Activated CD4-positive, alpha-beta T cell treated with anti-CD3 and anti-CD28 coated beads for 24 hours (primary cell): ENCODE measurements at places on chromosomes 3 and 15.
A peak's percentile ranks its signal among the peaks of the same experiment; 100 is the strongest.

- DNase-seq = no peak
Measured at GRCh38 chr3:72932416-72932815, 44.6 kb downstream of the GXYLT2 start.

DNA sequence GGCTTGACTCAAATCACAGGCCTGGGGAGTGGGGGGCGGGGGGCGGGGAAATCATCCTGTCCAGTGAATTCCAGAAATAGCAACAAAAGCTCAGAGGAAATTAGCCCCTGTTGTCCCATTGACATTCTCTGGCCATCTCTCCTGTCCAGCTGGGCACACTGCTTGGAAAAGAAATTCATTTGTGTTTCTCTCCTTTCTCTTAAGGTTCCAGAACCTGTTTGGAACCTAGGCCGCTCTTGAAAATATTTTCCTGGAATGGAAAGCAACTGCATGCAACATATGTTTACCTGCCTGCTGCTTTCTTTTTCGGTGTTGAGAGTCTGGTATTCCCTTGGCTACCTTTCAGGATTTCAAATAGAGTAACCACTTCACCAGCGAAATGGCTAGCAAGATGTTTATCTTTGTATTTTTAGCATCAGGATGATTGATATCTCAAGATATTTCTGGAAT is 169.0 kb downstream of the GHSR start:
- no peak for DNase-seq

DNA sequence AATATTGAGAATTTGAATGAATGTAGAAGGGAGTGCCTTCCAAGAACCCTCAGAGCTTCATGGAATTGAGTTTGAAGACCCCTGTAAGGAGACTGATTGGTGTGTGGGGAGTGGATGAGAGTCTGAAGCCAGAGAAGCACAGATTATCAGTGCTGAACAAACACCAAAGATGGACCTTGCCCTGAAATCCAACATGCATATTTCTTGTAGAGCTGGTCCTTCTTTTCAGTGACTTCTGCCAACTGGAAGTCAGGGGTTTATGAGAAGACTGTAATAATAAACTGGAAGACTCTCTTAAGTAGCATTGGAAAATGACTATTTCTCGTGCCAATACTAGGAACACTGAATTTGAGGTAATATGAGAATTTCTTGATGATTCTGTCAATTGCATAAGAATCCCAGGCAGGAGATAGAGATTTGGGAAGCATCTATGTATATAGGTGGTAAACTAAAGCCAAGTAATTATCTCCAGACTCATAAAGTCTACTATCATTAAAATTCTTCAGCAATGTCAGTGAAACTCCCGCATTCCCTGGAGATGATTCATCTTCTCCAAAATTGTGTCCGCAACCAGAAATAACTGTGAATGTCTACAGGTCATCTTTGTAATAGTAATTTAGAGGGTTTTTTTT is 213.8 kb downstream of the IL5RA start:
- no peak for DNase-seq

DNA sequence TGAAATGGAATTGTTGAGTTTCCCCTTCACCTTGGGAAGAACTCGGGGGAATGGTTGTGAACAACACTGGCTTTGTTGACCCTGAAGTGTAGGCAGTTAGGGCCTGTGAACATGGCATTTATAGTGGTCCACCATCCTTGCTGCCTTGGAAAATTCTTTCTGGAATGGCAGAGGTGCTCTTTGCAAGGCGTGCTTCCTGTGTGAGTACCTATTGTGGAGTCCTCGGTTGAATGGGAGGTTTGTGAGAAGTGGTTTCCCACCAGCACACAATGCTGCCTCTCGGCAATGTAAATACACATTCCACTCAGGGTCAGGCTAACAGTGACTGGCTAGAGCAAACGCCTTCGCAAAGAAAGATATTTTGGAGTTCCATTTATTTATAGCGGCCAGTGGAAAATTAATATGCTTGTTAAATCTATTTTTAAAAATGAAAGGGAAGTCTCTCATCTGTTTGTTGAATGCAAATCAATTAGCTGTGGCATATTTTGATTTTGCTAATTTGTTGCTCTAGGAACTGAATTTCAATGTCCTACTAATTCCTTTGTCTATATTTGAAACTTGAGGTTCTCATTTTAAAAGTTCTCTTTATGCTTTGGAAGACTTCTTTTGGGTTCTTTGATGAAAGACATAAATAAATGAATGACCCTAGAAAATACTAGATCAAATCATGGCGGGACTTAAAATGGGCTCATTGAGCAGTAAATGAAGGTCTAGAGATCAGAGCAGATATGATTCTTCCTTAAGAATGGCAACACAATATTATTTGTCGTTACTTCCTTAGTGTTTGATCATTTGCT is 59.5 kb downstream of the FNDC3B start:
- DNase-seq = no peak

GRCh38 chr15:93420050-93420452 is 331.0 kb upstream of the RGMA start:
- DNase-seq = no peak

DNA sequence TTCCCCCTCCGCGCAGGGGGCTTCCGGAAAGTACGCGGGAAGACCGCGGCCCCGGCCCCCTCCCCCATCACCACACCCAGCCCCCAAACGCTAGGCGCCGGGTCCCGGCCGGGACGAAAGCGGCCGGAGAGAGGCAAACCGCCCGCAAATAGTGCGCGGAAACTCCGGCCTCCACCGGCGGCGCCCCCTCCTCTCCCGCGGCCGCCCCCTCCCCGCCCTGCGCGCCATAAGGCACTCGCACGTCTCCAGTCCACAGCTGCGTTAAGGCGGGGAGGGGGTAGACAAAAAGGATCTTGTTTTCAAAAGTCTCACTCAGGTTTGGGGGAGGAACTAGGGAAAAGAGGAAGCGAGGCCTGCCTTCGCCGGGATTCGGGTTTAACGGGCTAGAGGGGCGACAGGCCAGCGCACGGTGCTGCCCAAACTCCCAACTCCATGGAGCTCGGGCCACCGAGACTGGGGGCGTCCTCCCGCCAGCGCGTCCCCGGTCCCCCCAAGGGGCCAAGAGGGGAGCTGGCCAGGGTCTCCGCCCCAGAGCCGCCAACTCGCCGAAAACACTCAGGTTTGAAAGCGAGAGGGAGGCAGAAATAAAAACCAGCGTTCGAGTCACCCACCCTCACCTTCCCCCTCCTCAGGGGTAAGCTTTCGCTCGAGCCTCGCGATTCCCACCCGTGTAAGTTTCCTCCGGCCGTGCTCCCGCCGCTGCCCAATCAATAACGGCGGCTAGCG is 1.8 kb downstream of the ANP32A start:
- peak; percentile 13 for DNase-seq

GRCh38 chr15:60752973-60753720 is 274.2 kb upstream of the ICE2 start:
- no peak for DNase-seq

DNA sequence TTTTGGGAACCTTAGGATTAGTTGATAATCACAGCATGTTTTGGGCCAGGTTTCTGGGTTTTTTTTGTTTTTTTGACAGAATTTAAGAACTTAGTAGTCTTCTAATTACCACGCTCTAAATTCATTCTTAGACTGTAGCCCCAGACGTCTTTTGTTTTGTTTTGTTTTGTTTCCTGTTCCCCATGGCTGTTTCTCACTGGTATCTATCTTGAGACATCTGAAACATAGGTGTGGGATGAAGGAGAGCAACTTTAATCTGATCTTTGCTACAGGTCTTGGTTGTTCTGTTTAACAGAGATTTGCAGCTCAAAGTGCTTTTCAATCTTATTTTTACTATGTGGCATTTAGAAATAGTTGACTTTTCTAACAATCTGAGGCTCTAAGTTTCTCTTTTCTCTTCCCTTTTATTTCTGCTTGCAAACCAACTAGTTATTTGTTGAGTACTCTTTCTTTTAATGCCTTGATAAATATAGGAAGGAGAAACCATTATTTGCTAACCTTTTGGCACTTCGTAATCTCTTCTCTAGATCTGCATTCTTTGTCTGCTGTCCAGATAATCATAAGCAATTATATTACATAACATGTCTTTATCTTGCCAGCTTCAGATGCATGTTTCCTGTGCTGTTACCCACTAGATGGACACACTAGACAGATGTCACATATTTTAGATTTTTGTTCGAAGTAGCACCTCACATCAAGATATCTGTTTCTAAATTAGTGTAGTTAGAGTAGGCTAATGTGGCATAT is 40.9 kb downstream of the FBXL2 start:
- DNase-seq = no peak

DNA sequence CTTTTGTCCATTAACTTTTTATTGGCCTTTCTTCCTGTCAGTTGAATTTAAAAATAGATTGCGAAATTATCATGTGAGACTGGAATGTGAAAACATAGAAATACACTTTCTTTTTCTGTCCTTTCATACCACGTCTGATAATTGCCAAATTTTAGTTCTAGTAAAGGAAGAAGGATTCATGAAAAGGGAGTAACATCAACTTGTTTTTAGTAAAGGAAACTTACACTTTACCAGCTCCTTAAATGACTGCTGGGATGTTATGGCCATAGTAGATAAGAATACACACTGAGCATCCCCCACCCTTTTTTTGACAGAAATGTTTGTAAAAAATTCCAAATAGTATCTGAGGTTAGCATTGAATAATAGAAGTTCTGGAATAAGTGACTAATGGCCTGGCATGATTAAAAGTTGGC is 137.9 kb downstream of the NEO1 start:
- DNase-seq = no peak

GRCh38 chr15:99174567-99175395 is 69.9 kb downstream of the SYNM start:
- no peak for DNase-seq

- no peak for DNase-seq
Measured at GRCh38 chr3:197367081-197367780, 68.8 kb upstream of the DLG1 start.

- no peak for DNase-seq
Measured at GRCh38 chr3:158050461-158050860, 55.8 kb downstream of the SHOX2 start.

DNA sequence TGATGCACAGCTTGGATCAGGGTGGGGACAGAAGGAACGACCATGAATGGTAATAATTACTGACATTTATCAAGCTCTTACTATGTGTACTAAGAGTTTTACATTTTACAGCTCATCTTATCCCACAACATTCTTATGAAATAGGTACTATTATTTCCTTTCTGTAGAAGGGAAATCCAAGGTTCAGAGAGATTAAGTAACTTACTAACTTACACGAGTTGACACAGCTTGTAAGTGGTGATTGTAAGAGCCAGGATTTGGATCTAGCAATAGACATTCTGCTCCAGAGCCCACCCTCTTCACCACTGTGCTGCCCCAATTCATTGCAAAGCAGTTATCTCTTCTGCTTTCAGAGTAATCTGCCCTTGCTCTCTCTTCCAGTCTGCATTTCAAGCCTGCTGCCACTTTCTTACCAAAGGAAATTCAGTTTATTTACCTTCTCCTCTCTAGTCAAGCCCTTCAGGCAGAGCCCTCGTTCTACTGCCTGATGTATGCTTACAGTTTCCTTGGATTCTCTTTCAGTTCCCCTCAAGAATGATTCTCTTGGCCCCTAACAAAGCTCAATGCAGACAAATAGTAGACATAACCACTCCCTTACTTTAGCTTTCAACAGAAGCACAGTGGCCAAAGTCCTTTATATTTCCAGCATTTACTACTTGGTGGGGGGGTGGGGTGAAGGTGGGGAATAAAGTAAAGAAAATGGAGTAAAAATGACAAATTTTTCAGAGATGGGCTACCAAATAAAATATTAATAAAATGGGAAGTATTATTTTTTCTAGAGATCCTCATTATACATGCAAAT is 65.8 kb downstream of the ATP8B4 start:
- DNase-seq = no peak

GRCh38 chr3:157786618-157787017 is 283.4 kb upstream of the VEPH1 start:
- no peak for DNase-seq

DNA sequence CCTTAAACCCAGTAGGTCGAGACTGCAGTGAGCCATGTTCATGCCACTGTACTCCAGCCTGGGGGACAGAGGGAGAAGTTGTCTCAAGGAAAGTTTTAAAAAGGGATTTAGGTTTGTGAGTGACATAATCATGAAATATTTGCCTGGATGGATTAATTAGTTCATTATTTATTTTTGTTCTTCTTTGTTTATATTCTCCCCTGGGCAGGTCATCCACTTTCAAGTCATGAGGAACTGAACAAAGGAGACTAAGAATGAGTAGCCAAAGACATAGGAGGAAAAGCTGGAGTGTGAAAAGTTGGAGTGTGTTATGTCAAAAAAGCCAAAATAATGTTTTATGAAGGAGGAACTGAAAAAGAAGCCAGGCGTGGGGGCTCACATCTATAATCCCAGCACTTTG is 17.7 kb upstream of the PCCB start:
- DNase-seq = no peak

DNA sequence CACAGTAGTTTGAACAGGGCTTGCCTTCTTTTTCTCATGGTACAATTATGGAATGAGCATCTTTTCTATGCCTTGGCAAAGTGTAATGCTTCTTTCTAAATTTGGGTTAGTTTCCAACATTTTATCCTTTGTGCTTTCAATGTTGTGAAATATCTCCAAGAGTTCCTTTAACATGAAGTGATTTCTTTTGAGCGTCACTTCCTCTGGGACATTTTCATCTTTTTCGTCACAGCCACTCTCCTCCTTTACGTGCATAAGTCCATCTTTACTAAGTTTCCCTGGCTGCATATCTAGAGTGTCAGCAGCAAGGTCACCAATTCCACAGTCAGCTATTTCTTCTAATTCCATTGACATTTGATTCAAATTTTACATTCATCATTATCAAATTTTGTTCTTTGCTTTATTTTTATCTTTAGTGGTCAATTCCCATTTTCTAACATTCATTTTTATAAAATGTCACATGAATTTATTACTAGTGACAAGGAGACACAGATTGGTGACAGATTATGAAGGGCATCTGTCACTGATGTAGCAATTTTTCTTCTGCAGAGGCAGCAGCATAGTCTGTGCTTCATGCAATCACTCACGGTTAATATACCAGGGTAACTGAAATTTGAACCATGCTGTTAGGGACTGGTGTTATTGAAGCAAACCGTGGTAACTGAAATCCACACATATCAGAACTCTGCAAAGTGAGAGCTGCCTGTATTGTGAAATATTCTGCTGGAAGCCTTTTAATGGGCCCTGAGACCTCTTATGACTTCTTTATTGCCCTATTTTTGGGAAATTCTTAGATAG is 126.5 kb upstream of the THBS1 start:
- no peak for DNase-seq

DNA sequence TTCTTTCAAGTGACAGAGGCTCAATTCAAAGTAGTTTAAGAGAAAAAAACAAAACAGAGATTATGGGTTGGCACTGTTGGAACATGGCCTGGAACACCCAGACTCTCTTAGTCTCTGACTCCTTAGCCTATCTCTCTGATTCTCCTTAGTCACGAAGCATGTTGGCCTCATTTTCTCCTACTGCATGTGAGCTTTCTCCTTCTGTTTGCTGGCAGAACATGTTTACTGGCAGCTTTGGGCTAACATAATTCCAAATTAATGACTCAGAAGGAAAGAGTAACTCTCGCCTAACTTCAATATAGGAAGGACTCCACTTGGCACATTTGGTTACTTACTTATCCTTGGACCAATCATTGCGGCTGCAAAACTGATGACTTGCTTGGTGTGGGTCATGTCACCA is 21.7 kb upstream of the CCDC39 start:
- DNase-seq = no peak

DNA sequence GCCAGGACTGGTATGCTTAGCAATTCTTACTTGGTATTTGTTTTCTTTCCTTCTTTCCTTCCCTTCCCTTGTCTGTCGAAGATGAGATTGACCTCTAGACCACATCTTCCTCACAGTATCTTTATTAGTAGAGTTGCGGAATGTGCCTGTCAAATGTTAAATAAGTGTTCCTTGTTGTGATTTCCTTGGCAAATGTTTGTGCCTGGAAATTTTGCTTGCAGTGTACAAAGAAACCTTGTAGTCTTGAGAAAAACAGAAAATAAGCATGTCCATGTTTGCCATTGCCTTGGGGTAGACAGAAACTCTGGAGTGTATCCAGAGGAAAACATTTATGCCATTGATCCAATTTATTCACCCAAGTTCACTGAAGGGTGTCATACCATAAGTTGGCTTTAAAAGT is 79.5 kb upstream of the ZNF385D start:
- no peak for DNase-seq
